ENCODE measurements at places on chromosomes 16 and 17.

- DNase-seq = no peak
Observed at GRCh38 chr16:30972872-30973271, 12.1 kb upstream of the HSD3B7 start.

DNA sequence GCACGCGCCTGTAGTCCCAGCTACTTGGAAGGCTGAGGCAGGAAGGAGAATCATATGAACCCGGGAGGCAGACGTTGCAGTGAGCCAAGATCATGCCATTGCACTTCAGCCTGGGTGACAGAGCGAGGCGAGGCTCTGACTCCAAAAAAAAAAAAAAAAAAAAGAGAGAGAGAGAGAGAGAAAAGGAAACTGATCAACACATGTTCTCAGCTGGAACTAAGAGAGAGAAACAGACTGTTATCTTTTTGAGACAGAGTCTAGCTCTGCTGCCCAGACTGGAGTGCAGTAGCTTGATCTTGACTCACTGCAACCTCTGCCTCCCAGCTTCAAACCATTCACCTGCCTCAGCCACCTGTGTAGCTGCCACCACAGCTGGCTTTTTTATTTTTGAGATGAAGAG is 60.4 kb downstream of the STH start:
- DNase-seq = no peak

GRCh38 chr17:17511881-17512858 is 16.0 kb upstream of the RASD1 start:
- DNase-seq = no peak

GRCh38 chr17:7308625-7309433 is 1.4 kb downstream of the EIF5A start:
- DNase-seq = peak; percentile 85

DNA sequence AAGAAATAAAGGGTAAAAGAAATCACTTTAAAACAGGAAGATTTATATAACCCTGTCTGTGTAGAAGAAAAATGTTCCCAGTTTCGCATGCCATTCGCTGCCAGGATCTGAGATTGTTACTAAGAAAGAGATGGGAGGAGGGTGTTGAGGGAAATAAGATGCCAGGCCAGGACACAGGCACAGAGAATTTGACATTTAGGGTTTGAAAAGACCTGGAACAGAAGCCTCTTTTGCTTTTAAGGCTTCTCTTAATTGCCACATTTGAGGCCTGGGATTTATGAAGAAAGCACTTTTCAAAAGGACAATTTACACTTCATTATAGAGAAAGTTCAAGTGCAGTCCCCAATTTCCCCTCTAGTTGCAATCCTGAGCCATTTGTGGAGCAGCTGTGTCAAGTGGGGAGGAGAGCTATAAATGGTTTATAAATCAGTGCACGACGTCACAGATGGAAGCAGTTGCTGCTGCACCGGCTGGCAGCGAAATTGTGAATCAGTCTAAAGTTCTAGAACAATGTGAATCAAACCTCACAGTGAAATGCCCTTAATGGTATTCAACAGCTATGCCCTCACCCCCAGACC is 26.5 kb upstream of the C16orf87 start:
- DNase-seq = no peak

DNA sequence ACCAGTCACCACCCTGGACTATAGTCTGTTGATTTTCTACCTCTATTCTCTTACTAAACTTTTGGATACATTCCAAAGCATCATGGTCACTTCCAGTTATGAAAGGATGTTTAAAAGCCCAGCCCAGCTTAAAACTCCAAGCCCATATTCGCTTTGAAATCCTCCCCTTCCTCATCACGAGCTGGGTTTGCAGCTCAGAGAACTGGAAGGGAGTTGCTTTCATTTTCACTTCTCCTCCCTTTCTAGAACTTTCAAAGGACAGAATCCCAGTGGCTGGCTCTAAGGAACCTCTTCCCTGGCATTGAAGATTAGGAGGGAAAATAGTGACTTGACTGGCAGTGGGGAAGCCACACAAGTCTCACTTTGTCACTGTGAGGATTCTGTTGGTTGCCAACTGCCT is 100.1 kb upstream of the DYNLRB2 start:
- no peak for DNase-seq

DNA sequence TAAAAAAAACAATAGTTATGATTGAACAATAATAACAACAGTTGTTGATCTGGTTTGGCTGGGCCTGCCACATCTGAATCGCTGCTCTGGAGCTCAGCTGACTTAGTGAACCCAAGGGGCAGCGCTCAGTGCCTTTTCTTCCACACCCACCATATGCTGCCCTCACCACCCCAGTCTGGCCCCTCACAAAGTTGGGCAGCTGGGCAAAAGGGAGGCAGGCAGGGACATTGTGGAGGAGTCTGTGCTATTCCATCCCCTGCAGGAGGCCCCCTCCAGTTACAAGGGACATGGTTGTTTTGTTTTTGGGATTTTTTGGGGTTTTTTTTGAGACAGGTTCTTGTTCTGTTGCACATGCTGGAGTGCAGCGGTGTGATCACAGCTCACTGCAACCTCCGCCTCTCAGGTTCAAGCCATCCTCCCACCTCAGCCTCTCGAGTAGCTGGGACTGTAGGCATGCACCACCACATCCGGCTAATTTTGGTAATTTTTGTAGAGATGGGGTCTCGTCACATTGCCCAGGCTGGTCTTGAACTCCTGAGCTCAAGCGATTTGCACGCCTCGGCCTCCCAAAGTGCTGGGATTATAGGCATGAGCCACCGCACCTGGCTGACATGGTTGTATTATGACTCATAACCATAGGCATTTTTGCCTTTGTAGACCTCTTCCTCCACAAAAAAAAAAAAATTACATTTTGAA is 8.6 kb upstream of the PECAM1 start:
- no peak for DNase-seq

DNA sequence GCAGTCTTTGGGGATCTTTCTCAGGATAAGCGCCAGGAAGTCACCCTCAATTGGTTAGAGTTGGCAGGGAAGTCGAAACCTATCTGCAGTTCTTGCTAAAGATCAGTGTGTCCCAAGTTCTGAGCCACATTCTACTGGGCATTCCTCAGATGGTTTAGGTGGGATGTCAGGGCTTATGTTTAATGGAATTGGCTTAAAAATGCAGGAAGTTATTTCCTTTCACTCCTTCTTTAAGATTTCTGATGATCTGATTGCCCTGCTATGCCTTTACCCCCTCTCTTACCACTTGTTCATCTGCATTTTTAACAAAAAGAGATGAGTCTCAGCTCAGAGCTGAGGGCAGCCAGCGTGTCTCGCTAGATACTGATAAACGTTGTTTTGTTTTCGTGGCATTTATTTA is 30.8 kb downstream of the FOXL1 start:
- no peak for DNase-seq

GRCh38 chr16:56423584-56424403 is 1.6 kb downstream of the AMFR start:
- DNase-seq = no peak

DNA sequence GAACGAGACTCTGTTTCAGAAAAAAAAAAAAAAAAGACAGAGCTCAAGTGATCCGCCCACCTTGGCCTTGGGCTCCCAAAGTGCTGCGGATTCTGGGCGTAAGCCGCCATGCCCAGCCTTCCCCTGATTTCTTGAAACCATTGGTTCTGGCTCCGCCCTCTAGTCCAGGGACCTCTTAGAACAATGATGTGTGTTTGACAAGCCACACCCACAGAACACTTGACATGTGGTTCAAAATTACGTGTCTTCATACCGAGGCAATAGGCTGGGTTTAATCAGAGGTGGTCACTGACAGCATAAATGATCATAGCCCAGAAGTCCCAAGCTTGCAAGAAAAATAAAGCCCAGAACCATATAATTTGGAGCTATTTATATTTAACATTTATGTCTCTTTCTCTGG is 23.0 kb downstream of the KNOP1 start:
- DNase-seq = no peak

DNA sequence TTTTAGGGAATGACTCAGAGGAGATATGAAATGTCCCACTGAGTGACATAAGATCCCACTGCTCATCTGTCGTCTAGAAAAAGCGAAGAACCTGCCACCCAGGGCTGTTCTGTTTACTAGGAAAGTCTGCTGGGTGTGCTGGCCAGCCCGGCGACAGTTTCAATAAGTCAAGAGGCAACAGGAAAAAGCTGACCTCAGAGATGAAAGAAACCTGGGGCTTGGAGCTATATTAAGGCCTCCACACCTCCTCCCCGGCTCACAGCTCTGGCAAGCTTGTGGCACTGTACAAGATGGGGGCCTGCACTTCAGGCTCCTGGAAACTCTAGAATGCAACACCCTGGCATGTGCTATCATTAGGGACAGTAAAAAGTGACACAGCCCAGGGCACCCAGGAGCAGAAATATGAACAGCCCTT is 10.6 kb downstream of the ZFHX3 start:
- no peak for DNase-seq

- DNase-seq = no peak
Observed at GRCh38 chr17:206941-207560, 25.6 kb upstream of the DOC2B start.

GRCh38 chr16:84726079-84726668 is 26.4 kb downstream of the USP10 start:
- peak; percentile 46 for DNase-seq

DNA sequence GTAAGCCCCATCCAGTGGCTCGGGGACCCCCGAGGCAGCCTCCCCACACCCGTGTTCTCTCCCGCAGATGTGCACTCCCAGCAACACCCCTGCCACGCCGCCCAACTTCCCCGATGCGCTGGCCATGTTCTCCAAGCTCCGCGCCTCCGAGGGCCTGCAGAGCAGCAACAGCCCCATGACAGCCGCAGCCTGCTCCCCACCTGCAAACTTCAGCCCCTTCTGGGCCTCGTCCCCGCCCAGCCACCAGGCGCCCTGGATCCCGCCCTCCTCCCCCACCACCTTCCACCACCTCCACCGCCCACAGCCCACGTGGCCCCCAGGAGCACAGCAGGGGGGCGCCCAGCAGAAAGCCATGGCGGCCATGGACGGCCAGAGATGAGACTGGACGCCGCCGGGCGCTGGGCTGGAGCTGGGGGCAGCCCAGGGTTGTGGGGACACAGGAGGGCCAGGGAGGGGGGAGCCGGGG is 5.0 kb downstream of the UBALD2 start:
- DNase-seq = no peak

GRCh38 chr17:55426851-55427586 is 5.4 kb upstream of the MMD start:
- DNase-seq = no peak

DNA sequence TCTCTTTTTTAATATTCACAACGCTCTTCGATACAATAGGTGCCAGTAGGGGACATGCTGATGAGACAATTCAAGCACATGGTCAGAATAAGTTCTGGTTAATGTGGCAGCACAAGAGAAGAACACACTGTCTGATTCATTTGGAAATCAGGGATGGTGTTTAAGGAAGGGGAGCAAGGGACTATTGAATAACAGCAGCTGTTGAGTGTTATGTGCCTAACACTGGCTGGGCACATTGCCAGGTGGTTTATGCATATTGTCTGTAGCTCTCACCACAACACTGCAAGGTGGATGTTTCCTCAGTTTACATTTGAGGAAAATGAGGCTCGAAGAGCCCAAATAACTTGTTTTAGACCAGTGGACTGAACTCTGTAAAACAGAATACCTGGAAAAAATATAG is 44.2 kb downstream of the LYRM9 start:
- no peak for DNase-seq

DNA sequence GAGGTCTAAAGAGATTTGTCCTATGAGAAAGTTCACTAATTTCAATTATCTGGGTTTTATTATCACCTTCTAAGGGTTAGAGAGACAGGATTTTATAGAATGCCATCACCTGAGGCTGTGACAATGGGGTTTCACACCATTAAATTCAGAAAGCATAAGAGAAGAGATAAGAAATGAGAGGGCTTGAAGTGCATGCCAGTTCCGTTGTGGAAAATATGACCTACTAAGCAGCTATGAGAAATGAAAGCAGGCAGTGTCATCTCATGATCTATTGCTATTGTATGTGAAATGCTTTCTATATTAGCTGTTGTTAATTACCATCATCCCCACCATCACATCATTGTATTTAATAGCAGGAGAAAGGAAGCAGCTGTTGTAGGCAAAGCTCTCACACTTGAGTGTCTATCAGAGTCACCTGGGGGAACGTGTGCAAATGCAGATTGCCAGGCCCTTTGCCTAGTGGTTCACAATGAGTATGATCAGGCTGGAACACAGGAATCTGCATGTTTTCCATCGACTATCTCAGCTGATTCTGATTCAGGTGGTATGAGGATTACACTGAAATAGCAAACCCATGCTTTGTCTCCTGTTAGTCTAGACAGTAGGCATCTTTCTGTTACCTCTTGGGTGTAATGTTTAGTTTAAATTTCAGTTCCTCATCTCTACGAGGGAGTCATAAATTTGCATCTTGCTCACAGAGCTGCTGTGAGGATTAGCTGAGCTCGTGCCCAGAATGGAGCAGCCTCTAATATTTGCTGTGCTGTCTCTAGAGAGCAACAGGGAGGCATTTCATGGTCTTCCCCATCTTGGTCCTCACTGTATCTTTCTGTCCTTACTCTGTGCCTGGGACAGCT is 256.4 kb downstream of the CDH13 start:
- DNase-seq = no peak

GRCh38 chr17:17698371-17698770 is 17.1 kb downstream of the RAI1 start:
- no peak for DNase-seq

DNA sequence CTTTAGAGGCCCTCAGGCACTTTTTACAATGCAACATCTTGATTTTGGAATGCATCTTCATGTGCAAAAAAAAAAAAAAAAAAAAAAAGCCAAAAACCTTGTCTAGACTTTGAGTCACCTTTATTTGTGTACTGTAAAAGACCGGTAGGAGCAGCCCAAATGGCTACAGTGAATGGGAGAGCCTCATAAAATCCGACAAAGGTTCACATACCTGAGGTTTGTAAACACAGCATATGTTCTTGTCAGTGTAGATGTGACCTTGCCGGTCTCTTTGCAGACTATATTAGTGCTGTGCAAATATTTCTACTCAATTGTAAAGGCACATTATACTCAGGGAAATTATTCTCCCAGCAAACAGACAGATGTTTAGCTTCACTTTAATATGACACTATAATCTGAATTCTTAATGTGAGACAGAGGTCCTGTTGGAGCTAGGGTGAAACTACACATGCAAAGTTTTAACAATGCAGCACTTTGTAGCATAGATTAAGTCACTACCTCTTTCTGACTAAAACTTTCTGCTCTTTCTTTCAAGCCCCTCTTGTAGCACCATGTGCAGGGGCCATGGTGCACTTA is 211.3 kb downstream of the CA10 start:
- DNase-seq = no peak

- DNase-seq = no peak
Observed at GRCh38 chr16:46577988-46578579, 43.1 kb downstream of the SHCBP1 start.

GRCh38 chr17:74601944-74602572 is 10.0 kb upstream of the CD300LD start:
- DNase-seq = no peak
